ENCODE measurements at places on chromosomes 3 and 15.

DNA sequence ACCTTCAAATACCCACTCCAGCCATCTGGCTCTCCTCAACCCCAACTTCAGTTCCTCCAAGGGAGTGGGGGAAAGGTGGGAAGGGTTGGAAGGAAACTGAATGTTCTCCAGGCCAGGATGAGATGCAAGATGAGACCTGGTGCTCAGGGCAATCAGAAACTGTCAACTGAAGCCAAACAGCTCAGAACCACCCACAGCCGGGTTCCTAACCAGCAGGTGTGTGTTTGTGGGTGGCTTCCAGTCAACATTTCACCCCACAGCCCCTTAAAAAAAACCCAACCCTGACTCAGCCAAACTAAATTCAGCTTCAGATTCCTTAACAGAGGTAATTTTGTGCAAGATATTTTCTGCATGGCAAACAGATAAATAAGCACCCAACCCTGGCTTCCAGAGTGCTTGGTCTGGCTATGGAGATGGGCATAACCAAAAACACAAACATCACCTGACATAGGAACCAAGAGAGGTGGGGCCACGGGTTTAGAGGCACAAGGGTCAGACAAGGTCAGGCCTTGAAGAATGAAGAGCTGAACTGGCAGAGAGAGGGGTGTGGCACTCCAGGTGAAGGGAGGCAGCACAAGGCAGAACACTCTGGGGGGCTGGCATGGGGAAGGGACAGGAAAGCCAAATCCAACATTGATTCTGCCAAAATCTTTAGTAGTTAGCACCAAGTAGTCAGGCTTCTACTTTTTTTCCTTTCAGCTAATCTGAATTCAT is 34.7 kb downstream of the ZNF445 start:
- DNase-seq, result no peak

GRCh38 chr3:130509008-130509407 is 8.0 kb upstream of the COL6A6 start:
- no peak for DNase-seq

- DNase-seq, result no peak
Measured at GRCh38 chr3:162354356-162354755, 857.7 kb downstream of the OTOL1 start.

GRCh38 chr3:70426071-70426470 is 113.6 kb upstream of the MDFIC2 start:
- DNase-seq, result no peak

DNA sequence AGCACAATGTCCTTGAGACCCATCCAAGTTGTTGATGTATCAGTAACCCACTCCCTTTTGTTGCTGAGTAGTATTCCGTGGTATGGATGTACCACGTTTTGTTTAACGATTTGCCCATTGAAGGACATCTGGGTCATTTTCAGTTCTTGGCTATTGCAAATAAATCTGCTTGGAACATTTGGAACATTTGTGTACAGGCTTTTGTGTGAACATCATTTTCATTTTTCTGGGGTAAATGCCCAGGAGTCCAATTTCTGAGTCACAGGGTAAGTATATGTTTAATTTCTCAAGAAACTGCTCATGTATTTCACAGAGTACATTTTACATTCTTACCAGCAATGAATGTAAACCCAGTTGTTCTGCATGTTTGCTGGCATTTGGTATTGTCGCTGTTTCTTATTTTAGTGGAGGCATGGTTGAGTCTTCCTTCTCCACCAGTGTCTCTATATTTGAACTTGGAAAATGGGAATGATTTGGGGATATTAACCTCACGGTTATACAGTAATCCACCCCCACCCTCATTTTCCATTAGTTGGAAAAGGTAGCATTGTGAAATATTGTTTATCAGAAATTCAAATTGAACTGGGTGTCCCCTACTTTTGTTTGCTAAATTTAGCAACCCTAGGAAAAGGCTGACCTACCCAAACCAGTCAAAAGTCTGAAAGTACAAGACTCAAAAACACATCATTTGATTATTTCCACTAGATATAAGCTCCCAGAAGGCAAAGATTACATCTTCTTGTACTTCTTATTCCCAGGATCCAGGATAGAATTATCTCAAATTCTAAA is 30.8 kb downstream of the POMGNT2 start:
- DNase-seq, result no peak

DNA sequence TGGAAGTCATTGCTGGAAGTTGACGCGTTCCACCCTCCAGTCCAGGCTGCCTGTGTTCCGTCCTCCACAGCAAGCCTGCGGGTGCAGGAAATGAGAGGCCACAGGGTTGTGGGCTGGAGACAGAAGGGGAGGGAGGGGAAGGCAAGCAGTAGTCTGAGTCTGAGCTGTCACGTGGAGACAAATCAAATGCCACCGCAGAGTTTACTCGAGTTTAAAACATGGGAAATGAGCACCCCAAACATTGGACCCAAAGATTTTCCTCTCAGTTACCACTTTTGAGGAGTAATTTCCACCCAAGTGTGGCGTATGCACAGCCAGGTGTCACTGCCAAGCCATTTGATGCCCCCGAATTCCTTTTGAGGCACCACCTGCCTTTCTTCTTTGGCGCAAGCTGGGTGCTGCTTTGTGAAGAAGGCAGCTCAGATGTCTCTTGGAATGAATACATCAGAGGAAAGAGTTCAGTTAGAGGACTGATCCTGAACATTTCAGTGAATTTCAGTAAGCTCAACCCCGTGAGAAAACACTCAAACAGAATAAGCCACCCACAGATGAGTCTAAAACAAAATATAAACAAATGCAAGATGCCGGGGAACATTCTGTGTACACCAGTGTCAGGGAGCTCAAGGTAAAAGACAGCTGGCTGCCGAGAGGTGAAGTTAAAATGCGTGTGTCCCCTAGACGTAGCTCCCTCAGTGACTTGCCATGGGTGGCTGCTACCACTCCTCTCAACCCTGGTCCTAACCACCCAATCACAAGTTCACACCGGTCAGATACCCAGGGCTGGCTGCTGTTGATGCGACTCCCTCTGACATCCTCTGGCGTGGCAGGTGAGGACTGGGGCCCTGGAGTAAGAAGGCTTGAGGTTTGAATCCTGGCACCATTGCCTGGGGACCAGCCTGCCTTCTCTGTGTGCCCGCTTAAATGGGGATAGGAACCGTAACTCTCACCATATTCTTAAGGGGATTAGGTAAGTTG is 203.8 kb downstream of the UACA start:
- DNase-seq, result no peak

GRCh38 chr3:194323785-194324735 is 27.1 kb downstream of the CPN2 start:
- peak; percentile 53 for DNase-seq

DNA sequence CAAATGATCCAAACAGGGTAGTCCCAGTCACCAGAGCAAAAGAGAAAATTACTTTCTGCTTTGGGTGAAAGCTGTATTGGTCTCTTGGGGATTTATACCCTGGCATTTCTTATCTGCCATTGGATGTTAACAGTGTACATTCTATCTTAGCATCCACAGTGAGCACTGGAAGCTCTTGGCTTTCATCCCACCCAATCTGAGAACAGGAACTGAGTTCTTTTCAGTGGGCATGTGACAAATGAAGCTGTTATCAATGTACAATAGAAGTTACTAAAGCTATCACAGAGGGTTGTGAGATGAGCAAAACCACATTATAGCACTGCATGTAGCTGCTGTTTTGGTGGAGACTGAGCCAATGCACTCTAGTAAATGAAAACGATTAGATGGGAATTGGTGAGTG is 300.7 kb downstream of the TUSC7 start:
- no peak for DNase-seq

DNA sequence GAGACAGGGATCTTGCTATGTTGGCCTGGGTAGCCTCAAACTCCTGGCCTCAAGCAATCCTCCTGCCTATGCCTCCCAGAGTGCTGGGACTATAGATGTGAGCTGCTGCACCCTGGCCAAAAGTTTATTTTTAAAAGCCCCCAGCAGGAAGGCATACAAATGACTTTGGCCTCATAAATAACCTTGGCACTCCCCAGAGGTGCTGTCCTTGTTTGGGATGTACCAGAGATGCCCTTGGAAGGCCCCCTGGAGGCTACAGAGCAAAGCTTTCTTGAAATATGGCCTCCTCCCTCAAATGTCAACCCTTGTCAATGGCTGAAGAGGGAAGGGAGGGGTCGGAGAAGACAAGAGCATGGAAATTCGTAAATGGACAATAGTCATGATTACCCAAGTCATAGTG is 14.0 kb upstream of the RTP3 start:
- no peak for DNase-seq

DNA sequence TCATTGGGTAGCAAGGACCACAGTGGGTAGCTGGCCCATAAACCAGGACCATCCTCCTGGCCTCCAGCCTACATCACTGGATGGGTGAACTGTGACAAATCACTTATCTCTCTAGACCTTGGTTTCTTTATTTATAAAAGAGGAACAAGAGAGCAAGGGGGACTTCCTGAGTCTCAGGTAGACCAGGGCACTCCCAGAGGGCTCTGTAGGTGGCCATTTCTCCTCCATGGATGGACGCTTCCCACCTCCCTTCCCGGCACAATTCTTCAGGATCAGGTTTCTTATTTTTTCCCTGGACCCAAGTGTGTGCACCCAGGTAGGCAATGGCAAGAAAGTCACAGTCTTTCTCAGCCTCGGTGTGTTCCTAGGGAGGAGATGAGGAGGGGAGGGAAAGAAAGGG is 41.4 kb upstream of the SPATA12 start:
- peak; percentile 28 for DNase-seq

Measured in GM12892 (cell line).